RPMI7951 (cell line): ENCODE measurements at places on chromosomes 6 and 20.

- no peak for DNase-seq
These were observed 246.7 kb downstream of the SOD2 start for GRCh38 chr6:159446340-159446739.

DNA sequence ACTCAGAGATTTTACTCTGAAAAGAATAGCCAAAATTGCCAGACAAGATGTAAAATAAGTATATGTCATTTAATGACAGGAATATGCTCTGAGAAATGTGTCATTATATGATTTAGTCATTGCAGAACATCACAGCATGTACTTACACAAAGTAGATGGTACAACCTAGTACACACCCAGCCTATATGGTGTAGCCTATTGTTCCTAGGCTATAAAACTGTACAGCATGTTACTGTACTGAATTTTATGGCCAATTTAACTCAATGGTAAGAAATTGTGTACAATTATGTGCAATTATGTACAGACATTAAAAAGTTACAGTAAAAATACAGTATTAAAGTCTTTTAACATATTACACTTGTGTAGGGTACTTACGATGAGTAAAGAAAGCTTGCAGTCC is 311.9 kb upstream of the EPHA7 start:
- DNase-seq, result no peak

- no peak for DNase-seq
These were observed 405.7 kb downstream of the TAF4 start for GRCh38 chr20:61659994-61660346.

DNA sequence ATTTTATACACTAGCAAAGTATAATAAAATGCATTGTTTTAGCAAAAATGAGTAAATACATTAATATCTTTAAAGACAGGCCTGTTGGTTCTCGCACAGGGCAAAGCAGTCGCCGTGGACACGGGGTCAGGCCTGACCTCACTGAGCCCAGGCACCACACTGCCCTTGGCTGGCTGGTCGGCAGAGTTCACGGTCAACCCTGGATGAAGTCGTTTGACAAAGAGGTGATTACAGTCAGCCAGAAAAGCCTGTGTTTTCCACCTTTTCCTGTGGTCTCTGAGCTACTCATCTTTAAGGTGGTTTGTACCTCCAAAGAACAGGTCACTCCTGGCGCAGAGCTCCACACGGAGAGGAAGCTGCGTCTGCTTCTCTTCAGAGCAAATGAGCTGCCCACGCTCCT is 191.5 kb downstream of the DLL1 start:
- no peak for DNase-seq

GRCh38 chr6:36209606-36210005 is 13.1 kb downstream of the BRPF3 start:
- DNase-seq, result no peak

GRCh38 chr6:137970368-137970767 is 103.3 kb downstream of the TNFAIP3 start:
- no peak for DNase-seq

- no peak for DNase-seq
These were observed 142.6 kb downstream of the CEBPB start for GRCh38 chr20:50333131-50333670.

- DNase-seq, result no peak
These were observed 63.5 kb downstream of the VTA1 start for GRCh38 chr6:142210606-142211005.

- DNase-seq, result no peak
These were observed 297.2 kb downstream of the GJA1 start for GRCh38 chr6:121732641-121733040.

- peak; percentile 60 for DNase-seq
These were observed 100.9 kb downstream of the HFE start for GRCh38 chr6:26187981-26188635.

DNA sequence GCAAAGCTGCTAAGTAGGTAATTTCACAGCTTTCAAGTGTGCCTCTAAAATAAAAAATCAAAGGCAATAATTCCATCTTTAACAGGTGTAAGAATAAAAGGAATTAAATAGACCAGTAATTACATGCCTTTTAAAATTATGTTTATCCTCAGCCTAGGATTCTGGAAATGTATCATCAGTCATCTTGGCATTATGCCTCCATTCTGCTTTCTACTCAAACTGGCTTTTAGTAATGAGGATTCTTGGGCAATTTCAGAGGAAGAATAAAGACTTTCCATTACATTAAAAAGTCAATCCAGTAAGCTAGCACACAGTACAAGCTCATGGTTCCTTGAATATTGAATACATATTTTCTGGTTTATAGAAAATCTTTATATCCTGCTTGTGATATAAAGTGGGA is 44.7 kb downstream of the GSTA2 start:
- no peak for DNase-seq

DNA sequence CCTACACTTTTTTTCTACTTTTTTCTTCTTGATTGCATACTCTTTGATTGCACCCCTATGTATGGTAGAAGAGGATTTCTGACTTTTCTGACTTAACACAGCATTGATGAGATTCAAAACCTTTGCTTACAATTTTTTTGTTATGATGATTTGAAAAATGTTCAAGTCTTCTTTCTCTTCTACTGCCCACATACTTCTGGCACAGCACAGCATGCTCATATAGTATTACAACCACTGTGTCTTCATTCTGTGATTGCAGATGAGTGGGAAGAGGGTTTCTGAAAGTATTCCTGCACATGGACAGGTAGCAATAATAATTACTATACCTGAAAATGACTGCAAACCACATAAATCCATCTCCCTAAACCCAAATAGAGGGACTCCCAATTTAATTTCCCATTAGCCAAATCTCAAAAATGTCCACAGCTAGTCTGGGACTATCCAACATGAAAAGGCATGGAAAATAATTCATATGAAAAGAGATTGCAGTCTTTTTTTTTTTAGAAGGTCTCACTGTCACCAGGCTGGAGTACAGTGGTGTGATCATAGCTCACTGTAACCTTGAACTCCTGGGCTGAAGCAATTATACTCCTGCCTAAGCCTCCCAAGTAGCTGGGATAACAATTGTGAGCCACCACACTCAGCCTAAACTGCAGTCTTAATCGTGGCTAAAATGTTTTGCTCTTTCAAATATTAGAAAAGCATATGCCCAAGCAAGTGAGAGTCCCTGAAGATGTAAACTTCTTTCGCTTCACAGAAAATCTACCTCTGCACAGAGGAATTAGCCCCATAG is 15.9 kb upstream of the TENT5A start:
- DNase-seq, result no peak

GRCh38 chr6:44642349-44642748 is 254.8 kb downstream of the CDC5L start:
- DNase-seq, result no peak

DNA sequence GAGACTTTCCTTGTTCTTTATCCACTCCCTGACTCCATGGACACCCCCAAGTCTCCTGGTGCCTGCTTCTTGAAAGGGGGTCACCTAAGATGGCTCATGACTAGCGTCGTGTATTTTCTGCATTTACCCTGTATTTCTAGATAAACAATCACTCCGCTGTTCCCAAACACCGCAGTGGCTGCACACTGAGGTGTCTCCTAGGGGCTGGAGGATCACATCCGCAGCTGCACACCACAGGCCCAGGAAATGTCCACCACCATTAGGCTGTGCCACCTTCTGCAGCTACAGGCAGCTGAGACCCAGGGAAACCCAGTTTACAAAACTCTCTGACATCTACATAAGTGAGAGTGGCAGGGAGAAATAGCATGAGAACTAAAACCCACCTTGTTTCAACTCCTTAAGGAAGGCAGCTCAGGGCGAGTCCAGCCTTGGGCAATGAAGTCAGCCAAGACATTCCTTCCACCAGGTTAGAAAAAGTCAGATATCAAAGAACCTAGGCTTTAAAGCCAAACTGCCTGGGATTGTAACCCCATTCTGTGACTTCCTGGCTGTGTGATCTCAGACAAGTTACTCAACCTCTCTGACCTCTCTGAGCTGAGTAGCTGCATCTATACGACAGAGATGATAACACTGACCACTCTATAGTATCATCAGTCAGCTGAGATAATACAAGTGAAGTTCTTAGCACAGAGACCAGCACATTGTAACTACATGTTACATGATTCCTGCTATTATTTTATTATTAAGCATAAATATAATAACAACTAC is 102.2 kb downstream of the SNX5 start:
- DNase-seq, result no peak

GRCh38 chr20:58130581-58130980 is 97.9 kb downstream of the ANKRD60 start:
- DNase-seq, result peak; percentile 84

DNA sequence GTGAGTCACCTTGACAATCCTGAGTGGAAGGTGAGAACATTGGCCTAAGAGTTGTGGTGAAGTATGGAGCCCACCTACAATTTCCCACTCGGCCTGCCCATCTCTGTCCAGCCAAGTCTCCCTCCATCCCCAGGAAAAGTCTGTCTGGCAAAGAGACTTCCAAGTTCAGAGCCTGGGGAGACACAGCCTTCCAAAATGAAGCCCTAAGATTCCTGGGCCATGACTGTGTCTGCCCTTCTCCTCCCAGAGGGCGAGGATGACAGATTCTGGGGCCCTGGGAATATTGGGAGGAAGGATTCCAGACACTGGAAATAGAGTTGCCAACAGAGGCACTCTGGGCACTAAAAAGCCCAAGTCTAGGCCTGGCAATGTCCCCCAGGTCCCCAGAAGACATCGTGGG is 176.8 kb downstream of the NFATC2 start:
- DNase-seq, result peak; percentile 100

GRCh38 chr6:112221981-112222852 is 32.1 kb downstream of the LAMA4 start:
- peak; percentile 51 for DNase-seq

- DNase-seq, result no peak
These were observed 13.0 kb downstream of the POU3F2 start for GRCh38 chr6:98847416-98847778.

DNA sequence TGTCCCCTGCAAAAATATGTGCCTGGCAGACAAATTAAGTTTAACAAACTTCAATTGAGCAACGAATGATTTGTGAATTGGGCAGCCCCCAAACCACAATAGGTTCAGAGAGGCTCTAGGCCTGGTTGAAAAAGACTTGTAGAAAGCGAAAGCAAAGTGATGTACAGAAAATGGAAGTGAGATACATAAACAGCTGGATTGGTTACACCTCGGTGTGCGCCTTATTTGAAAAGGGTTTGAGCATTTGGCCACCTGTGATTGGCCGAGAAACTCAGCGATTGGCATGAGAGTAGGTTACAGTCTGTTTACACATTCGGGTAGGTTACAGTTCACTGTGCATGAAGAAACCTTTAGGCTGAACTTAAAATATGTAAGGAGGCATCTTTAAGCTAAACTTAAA is 136.9 kb downstream of the CD83 start:
- no peak for DNase-seq

- peak; percentile 83 for DNase-seq
These were observed 31.3 kb downstream of the TRMT6 start for GRCh38 chr20:5918856-5919625.

GRCh38 chr20:63932606-63933160 is 23.5 kb downstream of the UCKL1 start:
- no peak for DNase-seq

- no peak for DNase-seq
These were observed 35.9 kb downstream of the LY86 start for GRCh38 chr6:6624269-6624990.

GRCh38 chr6:111813237-111813636 is 60.0 kb downstream of the FYN start:
- DNase-seq, result no peak

- DNase-seq, result peak; percentile 43
These were observed 36.8 kb upstream of the FOXC1 start for GRCh38 chr6:1572892-1573291.

- peak; percentile 47 for DNase-seq
These were observed 8.2 kb downstream of the DHX35 start for GRCh38 chr20:38970302-38970701.

DNA sequence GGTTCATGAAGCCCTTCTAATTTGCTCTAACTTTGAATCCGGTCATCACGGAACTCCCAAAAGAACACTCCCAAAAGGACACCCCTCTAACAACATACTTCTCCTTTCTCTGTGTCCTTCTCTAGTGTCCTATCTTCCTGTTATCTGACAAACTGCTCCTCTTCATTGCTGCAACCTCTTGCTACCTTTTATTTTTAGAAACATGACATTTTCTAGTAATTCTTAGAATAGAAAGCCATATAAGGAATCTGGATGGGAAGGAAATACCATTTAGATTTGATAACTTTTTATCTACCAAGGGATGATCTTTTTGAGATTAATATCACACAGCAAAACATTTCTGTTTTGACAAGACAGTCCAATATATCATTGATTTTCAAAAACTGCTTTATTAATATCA is 63.1 kb downstream of the COL12A1 start:
- DNase-seq, result no peak

GRCh38 chr6:84774157-84774984 is 10.0 kb upstream of the TBX18 start:
- DNase-seq, result peak; percentile 46

DNA sequence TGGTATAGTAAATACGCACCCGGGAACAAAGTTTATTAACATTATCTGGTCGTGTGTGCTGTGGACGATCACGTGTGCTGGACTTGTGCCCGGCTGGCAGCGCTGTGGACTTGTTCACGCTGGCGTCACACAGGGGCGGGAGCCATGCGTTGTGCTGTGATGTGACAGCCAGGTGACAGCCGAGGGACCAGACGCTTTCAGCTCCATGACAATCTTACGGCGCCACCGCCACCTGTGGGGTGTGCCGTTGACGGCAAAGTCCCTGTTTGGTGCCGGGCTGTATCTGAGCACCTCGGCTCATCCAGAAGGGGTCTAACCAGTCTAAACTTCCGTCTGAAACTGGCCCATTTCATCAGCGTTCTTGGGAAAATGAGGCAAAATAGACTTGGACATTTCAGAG is 25.2 kb downstream of the DLL1 start:
- no peak for DNase-seq

- peak; percentile 14 for DNase-seq
These were observed 139.8 kb downstream of the KHDC1L start for GRCh38 chr6:73085443-73085871.

DNA sequence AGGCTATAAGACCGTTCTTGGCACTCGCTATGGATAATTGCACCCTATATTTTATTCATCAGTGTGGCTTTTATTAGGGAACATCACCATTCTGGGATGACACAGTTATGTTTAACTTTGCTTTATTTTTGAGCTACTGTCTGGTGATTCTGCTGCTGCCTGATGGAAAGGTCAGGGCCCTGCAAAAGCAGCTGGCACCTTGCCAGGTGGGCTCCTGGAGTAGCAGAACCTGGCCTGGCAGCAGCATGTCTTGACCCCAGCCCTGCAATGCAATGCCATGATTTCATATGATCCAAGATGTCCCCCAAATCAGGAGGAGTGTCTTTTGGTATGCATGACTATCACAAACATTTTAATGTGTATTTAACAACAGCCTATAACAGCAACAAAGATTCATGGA is 228.4 kb upstream of the RSPO3 start:
- DNase-seq, result no peak

DNA sequence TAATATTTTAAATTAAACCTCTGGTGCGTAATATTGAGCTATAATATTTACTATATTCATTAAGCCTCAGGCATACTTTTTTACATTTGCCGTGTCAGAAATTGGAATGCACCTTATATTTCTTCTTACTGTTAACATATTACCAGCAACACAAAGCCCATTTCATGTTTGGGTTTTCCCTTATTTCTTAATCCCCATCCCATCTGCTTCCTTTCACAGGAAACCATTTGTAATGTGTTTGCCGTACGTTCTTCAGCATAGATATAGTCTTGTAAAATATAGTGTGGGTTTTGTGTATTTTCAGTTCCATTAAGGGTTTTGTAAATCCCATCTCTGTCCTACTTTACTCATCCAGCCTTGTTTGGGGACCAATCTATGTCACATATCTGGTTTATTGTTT is 6.5 kb downstream of the EYS start:
- no peak for DNase-seq
